ENCODE measurements at places on chromosomes 6 and 20.

- DNase-seq, result peak; percentile 72
Observed at GRCh38 chr6:20212392-20213111, at the start of gene MBOAT1. TSS of gene MBOAT1 (minus strand) at chr6:20212469. CDS start at chr6:20212234, 235 bp downstream.

GRCh38 chr6:54879188-54879985, 32.8 kb downstream of the FAM83B start:
- DNase-seq, result no peak

DNA sequence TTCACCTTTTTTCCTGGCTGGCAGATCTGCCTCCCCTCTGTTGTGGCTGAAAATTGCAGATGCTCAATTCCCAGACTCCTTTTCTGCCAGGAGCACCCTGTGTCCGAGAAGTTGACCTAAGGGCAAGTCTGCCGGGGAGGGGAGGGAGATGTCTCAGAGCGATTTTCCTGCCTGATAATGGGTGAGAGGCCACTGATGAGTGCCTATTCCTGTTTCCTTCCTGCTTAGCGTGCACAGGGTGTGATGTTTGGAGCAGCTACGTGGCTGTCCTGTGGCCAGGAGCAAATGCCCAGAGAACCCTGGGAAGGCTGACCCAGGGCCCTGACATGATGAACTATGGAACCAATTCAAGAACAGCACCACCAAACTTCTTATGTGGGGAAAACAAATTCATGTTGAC, 22.5 kb downstream of the SOX4 start:
- DNase-seq, result no peak

GRCh38 chr6:49202924-49203536, 260.0 kb downstream of the MMUT start:
- DNase-seq, result no peak

DNA sequence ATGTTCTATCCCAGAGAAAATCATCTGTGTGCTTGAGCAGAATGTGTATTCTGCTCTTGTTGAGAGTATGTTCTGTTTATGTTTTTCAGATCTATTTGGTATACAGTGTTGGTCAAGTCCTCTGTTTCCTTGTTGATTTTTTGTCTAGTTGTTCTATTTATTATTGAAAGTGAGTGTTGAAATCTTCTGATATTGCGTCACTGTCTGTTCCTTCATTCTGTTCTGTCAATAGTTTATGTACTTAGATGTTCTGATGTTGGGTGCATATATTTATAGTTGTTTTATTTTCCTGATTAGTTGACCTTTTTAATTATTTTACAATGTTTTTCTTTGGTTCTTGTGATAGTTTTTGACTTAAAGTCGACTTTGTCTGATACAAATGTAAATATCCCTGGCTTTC, 458.7 kb upstream of the HSF2 start:
- DNase-seq, result no peak

GRCh38 chr20:36684747-36685146, 38.8 kb upstream of the SLA2 start:
- no peak for DNase-seq

- no peak for DNase-seq
Observed at GRCh38 chr20:51327251-51327841, 215.2 kb downstream of the NFATC2 start.

DNA sequence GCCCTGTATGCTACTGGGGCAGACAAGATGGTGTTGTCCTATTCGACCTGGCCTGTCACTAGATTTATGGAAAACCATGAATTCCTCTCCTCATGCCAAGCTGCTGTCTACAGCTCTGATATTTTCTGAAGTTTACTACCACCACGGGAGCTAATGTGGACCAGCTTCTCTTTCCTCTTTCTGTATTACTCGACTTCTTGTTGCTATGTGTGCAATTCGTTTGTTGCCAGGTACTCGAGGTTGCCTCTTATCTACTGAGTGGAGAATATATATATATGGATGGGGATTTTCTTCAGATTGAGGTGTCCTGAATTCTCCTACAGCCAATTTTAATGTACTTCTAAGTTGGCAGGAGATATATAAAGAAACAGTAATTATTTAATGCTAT, 34.7 kb downstream of the MAN1A1 start:
- no peak for DNase-seq

DNA sequence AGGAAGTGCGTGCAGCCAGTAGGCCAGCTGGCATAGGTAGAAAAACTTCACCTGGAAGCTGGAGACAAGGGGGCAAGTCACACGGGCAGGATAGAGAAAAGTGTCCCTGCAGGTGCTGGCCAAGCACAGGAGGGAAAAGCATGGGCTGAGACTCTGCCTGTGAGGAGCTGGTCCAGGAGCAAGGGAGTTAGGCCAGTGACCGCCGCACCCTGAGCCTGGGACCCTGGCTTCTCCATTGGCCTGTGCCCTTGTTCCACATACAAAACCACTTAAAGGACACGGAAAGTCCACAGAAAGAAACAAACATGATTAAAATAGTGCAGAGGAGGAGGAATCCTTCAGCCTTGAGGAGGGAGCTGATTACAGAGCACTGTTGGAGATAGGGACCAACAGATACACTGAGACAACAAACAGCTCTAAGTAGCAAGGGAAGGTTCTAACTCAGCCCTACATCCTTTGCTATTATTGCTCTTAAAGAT, 68.6 kb downstream of the TRAM2 start:
- no peak for DNase-seq

DNA sequence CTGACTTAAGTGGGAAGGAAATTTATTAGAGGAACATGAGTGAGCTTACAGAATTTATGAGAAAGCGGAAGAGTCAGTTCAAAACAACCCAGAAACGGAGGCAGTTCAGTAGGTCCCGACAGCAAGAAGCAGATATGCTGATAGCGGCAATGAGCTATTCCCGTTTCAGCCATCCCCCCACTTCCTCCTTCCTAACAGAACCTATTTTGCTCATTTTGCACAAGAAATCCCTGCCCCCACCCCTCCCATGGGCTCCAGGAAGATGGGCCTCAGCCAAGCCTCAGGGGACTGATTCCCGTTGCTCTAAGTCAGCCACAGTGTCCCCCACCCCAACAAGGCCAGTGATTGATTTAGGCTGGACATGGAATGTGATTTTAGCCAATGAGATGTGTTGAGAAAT, 157.5 kb downstream of the CEBPB start:
- no peak for DNase-seq

DNA sequence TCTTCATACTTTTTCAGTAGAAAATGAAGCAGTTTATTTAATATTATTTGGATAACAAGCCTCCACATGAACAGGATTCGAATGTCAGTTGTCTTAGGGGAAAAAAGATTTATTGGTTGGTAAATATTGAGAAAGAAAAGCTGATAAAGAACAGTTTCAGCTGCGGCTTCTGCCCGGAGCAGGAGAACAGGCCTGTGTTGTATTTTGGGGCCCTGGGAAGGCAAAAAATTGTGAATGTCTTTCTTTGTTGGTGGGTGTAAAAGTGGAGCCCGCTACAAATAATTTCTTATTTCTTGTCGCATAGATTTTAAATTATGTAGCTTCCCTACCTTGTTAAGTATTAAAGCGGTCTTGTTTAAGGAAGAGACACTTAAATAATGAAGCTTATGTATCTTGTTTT, 90.5 kb upstream of the PAX1 start:
- DNase-seq, result no peak

- DNase-seq, result no peak
Observed at GRCh38 chr6:1679688-1680068, 70.0 kb downstream of the FOXC1 start.

DNA sequence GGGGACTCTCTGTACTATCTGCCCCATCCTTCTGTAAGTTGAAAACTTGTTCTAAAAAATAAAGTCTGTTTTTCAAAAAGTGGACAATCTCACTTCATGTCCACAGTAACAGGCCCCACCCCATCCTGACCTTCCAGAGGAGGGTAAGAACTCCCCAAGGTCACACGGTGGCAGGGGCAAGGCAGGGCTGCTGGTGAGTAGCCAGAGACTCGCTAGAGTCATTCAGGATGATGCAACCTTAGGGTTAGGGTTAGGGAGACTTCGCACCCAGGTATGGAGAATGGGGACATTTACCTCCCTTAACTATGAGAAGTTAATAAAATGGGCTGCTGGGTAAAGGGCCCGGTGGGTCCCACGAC, 15.4 kb downstream of the PEDS1 start:
- DNase-seq, result no peak

- no peak for DNase-seq
Observed at GRCh38 chr6:150741633-150742200, 123.8 kb upstream of the MTHFD1L start.

DNA sequence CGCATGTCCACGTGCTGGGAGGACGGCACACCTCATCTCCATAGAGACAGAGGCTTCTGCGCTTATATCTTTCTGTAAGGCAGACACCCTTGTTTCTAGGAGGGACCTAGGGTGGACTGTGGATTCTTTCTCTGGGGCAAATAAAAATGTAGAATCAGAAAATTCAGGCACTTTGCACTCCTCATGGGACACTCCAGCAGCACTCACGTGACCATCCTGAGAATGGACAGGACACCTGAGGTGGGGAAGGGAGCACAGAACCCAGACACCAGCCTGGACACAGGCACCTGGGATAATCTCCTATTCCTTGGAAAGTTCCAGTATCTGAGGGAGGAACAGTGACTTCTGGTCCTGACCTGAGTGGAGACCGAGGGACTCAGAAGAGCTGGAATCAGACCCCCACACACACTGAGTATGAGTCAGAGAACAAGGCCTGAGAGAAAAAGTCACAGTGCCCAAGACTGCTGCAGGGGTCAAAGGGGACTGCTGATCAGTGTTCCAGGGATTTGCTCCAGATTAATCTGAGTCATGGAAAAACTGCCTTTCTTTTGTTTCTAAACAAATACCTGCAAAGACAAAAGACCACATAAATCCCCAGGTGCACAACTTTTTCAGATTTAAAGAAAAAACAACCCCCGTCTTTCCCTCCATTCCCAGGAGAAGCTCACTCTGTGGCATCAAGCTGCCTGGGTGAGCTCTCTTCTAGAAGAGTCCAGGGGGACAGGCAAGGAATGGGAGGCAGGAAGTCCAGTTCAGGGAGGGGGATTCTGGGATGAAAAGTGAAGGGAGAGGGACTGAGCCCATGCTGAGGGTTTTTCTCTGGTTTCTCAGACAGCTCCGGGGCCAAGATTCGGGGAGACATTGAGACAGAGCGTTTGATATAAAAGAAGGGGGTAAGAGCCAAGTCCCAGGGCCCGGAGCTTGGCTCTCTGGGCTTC, 35.6 kb upstream of the MICB start:
- DNase-seq, result no peak
